Fibroblast of skin of back (primary cell): ENCODE measurements at places on chromosomes 7 and 10.
A peak's percentile ranks its signal among the peaks of the same experiment; 100 is the strongest.

DNA sequence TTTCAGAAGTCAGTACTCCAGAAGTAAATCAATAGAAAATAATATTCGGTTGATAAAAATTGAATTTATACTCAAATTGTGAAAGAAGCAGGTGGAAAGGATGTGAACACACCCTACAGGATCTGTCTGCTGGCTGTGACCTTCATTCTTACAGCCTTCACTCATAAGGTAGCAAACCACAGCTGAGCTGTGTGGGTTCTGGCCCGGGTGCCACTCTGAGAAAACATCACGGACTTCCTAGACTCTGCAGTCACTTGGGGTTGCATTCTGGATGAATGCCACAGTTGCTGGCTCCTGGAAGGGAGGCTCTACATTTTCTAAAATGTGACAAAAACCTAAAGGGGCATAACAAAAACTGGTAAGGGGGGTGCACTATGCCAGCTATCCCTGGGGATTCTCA is 36.0 kb upstream of the ABLIM1 start:
- DNase-seq, result no peak

- peak; percentile 81 for DNase-seq
These were observed 5.1 kb downstream of the PTTG1IP2 start for GRCh38 chr7:90474284-90475210.

DNA sequence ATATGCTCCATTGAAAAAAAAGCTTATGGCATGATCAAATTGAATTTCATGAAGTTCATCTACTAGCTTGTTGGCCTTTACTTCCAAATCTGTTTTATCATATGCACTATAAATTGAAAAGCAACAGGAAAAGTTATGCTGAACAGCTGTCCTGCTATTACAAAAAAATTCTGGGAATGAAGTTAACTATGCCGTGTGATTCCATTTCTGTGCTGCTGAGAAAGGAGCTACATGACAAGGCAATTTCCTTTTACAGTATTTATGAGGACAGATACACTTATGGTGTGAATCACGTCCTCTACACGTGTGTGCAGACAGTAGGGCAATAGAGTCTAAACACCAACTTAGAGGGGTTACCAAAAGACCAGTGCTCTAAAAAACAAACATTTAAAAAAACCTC is 426.5 kb upstream of the AKR1E2 start:
- DNase-seq, result peak; percentile 76

GRCh38 chr7:56092789-56093531 is at the start of gene PHKG1:
Gene PHKG1, minus strand, starts transcription at chr7:56092952. Its CDS starts 4,011 bp downstream, at chr7:56088941.
- peak; percentile 76 for DNase-seq
